ENCODE measurements at places on chromosomes 5 and 9.
A peak's percentile ranks its signal among the peaks of the same experiment; 100 is the strongest.

DNA sequence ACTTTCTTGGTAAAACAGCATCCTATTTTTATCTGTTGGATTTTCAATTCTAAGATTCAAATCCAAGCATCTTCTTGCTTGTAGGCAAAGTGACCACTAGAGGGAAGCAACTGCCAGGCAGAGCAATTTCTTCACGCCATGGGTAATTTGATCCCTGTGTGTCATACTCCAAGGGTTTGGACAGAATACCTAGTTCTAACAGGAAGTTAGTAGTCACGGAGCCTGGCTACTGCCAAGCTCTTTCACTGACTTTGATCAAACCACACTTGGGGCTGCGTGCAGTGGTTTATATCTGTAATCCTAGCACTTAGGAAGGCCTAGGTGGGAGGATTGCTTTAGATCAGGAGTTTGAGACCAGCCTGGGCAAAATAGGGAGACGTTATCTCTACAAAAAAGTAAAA is 473.6 kb upstream of the TNC start:
- DNase-seq: no peak

DNA sequence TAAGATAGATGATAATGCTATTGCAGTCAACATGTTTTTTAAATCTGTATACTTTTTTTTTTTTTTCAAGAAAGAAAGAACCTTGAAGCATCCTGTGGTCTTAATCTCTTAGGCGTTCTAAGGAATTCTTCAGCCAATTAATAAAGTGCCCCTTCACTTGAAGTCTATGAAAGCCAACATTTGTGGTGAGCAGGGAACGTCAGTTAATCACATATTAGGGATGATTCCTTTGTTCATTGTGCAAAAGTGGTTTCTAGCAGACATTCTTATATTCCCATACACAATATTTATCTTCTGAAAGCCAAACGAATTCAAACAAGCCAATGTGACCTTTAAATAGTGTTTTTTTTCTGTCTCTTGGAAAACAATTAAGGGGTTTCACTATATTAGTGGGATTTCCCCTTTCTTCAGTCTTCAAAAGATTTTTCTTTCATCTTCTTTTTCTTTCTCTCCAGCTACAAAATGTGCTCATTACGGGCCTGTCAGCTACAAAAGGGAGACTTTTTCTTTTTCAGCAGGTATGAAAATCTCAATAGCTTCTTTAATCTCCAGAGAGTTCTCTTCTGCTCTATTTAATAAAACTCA is 40.1 kb downstream of the TMEM167A start:
- DNase-seq: no peak

DNA sequence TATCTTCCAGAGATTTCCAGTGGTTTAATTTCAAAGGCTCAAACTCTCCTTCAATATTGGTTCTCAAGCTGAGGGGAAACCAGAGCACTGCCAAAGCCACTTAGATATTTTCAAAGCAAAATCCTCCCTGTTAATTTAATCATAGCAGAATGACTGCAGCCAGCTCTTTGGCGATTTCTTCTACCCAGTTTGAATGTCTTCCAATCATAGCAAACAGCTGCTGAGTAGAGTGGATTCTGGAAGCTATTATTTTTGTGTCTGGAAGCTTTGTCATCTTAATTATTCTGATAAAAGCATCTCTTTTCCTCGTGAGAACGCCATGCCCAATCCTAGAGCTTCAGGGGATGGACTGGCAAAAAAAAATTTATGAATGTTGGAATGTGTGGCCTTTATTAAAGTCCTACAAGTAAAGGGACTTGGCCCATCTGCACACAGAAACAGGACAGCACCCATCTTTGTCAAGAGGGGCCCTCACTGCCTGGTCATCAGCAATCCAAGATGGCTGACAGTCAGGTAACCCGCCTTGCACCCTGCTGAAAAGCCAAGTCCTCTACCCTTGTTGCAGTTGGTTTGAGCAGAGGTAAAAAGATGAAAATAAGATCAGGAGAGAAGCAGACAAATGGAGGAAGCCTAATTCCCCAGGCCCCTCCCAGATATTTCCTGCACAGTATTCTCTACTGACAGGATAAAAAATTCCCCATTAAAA is 125.1 kb downstream of the SUSD1 start:
- DNase-seq: no peak

- DNase-seq: no peak
Measured at GRCh38 chr5:168651648-168652047, 72.5 kb upstream of the PANK3 start.

DNA sequence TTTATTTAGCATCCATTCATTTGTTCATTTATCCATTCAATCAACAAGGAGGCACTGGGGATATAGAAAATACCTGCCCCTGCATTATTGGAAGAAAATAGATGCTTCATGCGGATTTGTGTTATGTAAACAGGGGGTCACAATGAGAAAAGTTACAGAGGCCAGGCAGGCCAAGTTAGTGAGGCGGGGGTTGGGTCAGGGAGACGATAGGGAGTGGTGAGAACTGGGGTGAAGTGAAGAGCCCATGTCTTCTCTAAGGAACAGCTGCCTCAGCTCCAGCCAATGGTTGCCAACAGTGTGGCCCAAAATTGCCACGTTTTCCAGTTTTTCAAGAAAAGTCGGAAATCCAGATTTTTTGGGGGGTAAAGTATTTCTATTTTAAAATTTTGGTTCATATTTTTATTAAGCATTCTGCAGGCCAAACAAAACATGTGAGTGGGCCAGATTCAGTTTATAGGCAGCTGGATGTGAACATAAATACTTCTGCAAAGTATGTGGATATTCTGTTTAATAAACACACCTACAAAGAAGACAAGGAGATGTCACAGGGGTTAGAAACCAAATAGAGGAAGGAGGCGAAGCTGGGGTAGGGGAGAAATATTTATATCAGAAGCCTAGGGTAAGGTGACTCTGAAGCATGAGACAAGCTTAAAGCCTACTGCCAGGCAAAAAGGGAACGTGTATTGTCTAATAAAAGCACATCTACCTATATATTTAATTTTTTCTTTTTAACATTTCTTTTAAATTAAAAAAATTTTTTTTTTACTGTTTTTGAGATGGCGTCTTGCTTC is 44.0 kb downstream of the ALG2 start:
- no peak for DNase-seq

- DNase-seq: no peak
Measured at GRCh38 chr5:126658561-126658960, 57.8 kb downstream of the PHAX start.

- DNase-seq: no peak
Measured at GRCh38 chr5:55847837-55848236, 3.3 kb upstream of the IL31RA start.

GRCh38 chr9:125648294-125648693 is 58.7 kb downstream of the MAPKAP1 start:
- no peak for DNase-seq

GRCh38 chr5:98639274-98639673 is 134.2 kb upstream of the RGMB start:
- no peak for DNase-seq

DNA sequence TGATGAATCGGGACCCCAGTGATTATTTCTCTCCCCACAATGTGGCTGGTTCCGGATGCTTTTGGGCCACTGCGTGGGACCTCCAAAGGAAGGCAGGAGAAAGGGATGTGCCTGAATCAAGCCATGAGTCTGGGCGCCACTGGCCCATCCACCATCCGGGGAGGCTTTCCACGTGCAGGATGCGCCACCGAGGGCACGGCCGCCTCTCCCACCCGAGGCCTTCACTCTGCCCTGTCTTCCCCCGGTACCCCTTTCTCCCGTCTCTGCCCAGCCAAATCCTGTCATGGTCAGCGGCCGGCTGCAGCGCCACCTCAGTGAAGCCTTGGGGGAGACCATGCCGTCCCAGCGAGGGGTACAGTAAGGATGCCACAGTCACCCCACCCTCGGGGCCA is 43.9 kb upstream of the GRHPR start:
- DNase-seq: no peak

- no peak for DNase-seq
Measured at GRCh38 chr9:114112325-114112724, 13.2 kb upstream of the KIF12 start.

- no peak for DNase-seq
Measured at GRCh38 chr5:87298692-87299362, 31.1 kb downstream of the RASA1 start.

GRCh38 chr5:154213592-154213991 is 23.1 kb downstream of the GALNT10 start:
- no peak for DNase-seq

- DNase-seq: no peak
Measured at GRCh38 chr5:10031817-10032216, 217.9 kb downstream of the ATPSCKMT start.

DNA sequence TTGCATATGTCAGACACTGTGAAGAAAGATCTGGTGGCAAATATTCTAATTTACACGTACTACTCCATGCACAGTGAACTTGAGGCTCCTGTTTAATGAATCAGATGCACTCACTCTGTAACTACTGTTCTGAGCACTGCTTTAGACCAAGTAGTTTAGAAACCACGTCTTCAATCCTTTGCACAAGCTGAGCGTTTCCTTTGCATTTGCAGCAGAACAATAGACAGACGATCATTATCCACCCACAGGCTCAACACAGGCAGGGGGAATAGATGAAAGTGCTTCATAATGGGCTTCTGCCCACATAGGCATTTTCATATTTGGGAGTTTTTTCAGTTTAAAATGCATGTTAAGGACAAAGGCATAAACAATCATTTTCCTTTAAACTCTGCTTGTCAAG is 423.3 kb upstream of the ADAMTS16 start:
- no peak for DNase-seq

GRCh38 chr9:133428617-133429101 is 6.5 kb downstream of the ADAMTS13 start:
- DNase-seq: no peak

DNA sequence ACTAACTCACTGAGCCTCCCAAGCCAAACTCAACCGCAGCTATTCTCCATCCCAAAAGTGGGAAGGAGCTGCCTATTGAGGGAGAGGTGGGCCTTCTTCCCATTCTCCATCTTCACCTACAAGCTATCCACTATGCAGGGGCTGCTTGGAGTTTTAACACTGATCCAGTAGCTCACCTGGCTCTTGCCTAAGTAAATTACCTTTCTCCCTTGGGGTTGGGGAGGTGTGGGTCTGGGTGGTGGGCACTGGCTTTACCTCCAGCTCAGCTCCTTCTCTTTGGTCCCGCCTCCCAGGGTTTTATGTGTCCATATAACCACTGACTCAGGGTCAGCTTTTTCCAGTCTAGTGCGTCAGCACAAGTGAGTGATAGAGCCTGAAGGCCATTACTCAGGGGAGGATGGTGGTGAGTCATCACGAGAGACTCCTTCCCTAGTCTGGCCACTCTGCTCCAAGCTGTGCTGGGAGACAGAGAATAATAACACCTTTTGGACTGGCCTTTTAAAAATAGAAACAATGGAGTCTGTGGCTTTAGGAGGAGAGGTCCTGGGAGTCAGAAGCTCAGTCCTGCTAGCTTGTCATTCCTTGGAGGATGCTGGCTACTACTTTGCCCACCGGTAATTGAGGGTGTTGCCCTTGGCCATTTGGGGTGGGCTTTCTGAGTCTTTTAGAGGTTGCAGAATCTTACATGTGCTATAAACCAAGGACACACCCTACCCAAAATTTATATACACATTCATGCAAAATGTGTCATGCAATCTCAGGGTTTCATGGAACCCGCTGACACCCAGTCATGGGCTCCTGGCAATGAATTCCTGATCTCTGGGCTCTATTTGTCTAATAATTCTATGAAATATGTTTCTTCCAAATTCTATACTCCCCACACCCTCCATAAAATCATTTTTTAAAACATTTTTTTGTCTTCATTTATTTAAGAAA is 35.6 kb upstream of the ATP6V1G1 start:
- DNase-seq: no peak

DNA sequence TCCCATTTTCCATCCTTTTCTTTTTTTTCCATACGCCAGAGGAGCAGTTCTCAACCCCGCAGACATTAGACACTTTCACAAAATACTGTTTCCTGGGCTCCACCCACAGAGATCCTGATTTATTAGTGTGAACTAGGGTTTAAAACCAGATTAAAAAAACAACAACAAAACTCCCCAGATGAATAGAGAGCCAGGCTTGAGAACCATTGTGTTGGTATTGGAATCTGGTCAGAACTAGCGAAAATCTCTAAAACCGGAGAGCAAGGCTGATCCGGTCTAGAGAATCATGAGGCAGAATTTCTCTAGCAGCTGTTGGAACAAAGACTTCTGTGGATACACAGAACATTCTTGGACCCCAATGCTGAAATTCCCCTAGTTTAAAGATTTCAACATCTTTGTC is 173.0 kb downstream of the PCSK1 start:
- no peak for DNase-seq

DNA sequence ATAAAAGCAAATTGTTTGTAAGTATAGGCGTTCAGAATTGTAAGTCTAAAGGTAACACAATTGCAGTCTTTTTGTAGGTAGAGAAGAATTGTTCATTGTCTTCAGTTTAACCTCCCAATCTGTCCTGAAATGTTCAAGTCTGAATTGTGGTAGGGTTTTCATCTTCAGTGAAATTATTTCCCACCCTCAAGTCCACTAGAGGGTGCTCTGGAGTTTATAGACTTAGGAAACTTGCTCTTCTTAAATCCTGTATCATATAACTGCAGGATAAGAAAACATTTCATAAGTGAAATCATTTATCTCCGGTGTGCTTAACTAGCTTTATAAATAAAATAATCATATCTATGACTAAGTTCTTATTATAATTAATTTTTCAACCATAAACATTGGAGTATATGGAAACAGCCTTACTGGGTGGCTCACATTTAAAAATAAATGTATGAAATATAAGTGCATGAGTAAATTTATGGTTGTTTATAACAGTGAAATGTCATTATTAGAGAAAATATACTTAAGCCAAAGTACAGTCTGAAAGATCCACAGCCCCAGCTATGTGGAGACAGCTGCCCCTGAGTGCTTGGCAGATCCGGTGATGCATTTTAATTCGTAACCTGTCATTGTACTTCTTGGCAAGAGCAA is 182.4 kb upstream of the OTULINL start:
- DNase-seq: peak; percentile 51

GRCh38 chr5:83368319-83368718 is 103.2 kb upstream of the VCAN start:
- no peak for DNase-seq

GRCh38 chr5:141913560-141914198 is 10.0 kb upstream of the DELE1 start:
- no peak for DNase-seq

DNA sequence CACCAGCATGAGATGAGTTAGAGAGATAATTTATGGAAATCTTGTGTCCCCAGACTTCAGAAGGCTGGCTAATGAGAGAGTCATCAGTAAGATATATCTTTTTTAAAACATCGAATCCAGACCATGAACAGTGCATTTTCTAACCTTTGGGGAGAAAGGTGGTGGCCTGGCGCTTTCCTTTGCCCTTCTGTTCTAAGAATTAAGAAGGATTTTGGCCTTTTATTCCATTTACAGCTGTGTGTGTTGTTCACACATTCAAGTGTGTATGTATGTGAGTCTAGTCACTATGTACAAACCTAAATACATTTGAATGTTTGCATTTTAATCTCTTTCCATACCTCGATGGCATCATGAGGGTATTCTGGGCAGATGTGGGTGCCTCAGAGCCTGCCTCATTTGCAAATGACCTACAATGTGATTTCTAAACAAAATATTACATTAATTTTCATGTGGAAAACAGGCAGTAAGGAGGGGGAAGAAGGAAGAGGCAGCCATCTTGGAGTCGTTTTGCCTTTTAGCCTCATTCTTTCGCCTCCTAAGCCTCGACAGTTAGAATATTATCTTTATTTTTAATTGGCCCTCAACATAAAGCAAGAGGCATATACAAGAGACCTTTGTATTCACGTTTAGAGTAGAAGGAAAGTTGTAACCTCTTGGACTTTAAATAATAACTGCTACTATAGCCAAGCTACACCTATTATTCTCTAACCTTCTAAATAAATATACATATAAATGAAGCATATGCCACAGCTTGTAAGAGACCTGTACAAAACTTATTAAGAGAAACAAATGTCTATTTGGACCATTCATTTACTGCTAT is 125.3 kb upstream of the TMEM161B start:
- DNase-seq: no peak
